ENCODE measurements at places on chromosomes 11 and 22. TPM values are rescaled to one million over a fixed set of nuclear protein-coding genes. Genes with fewer than 3 reads are reported as not detected.

Gene FAM181B
- not detected for total RNA-seq

Gene TBX1
- total RNA-seq, result 0.12 TPM

Gene C11orf42
- total RNA-seq, result not detected

Gene KCNJ5
- not detected for total RNA-seq

Gene ZNF195
- total RNA-seq, result 16.5 TPM

Gene TP53AIP1
- not detected for total RNA-seq

Gene SYT9
- 0.66 TPM for total RNA-seq

Gene ARSA
- 15.5 TPM for total RNA-seq

Gene OR51B5
- not detected for total RNA-seq

Gene OR10D3
- not detected for total RNA-seq

Gene HEPN1
- not detected for total RNA-seq

Gene CARNS1
- total RNA-seq, result under 0.01 TPM

Gene ASCL2
- not detected for total RNA-seq

Gene FADD
- 79.7 TPM for total RNA-seq

Gene SLC35F2
- total RNA-seq, result 22.9 TPM

Gene NAALAD2
- 5.6 TPM for total RNA-seq

Gene FOSL1
- 63.9 TPM for total RNA-seq

Gene PAMR1
- total RNA-seq, result 512 TPM

Gene BSCL2
- 39.5 TPM for total RNA-seq

Gene PTPN5
- not detected for total RNA-seq

Gene TTLL12
- 28.6 TPM for total RNA-seq

Gene INS
- not detected for total RNA-seq
